Effector memory CD8-positive, alpha-beta T cell (primary cell): ENCODE measurements at places on chromosomes 13 and 19.
A peak's percentile ranks its signal among the peaks of the same experiment; 100 is the strongest.

GRCh38 chr19:33872445-33873320 lies 76.0 kb downstream of the KCTD15 start:
- no peak for DNase-seq
- no peaks in the 10 kb centered on the region for H3K4me1 ChIP-seq
- no peak overlapping the region for H3K27ac ChIP-seq
- H3K36me3 ChIP-seq: no peaks in the 10 kb centered on the region

- no peaks in the 10 kb centered on the region for H3K36me3 ChIP-seq
- no peaks in the 10 kb centered on the region for H3K27me3 ChIP-seq
- H3K27ac ChIP-seq: no peak overlapping the region
- H3K4me3 ChIP-seq: no peak overlapping the region
Observed at GRCh38 chr13:36061054-36061453, 70.1 kb downstream of the DCLK1 start.

GRCh38 chr19:49499030-49499670 lies 2.9 kb downstream of the RPS11 start:
- peaks cover 56% of the 10 kb centered on the region for H3K4me1 ChIP-seq
- no peaks in the 10 kb centered on the region for H3K27me3 ChIP-seq
- peak overlapping the region; percentile 99 for H3K27ac ChIP-seq
- peak overlapping the region; percentile 100 for H3K4me3 ChIP-seq
- H3K36me3 ChIP-seq: peaks cover 77% of the 10 kb centered on the region

- H3K27ac ChIP-seq: peak overlapping the region; percentile 95
- DNase-seq: no peak
- peaks cover 15% of the 10 kb centered on the region for H3K36me3 ChIP-seq
- peak overlapping the region; percentile 92 for H3K4me3 ChIP-seq
- peaks cover 32% of the 10 kb centered on the region for H3K4me1 ChIP-seq
Observed at GRCh38 chr19:52094526-52095130, 937 bp downstream of the ZNF841 start.

DNA sequence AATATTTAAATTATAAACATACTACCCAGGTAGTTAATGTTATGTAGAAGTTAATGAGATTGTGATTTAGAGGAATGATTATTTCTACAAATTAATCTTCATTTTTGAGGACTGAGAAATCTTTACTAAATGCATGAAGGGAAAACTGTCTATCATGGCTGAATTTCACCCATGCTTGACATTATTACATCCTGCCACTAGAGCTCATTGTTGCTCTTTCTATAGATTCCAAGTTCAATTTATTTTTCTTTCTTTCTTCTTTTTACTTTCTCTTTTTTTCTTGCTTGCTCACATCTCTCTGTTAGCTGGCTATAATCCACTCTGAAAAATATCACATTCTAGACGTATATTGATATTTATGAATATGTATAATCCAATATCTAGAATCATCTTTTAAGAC lies 505.0 kb upstream of the KLHL1 start:
- H3K27me3 ChIP-seq: no peaks in the 10 kb centered on the region
- no peak for DNase-seq
- no peak overlapping the region for H3K4me3 ChIP-seq
- no peaks in the 10 kb centered on the region for H3K4me1 ChIP-seq
- H3K36me3 ChIP-seq: no peaks in the 10 kb centered on the region

DNA sequence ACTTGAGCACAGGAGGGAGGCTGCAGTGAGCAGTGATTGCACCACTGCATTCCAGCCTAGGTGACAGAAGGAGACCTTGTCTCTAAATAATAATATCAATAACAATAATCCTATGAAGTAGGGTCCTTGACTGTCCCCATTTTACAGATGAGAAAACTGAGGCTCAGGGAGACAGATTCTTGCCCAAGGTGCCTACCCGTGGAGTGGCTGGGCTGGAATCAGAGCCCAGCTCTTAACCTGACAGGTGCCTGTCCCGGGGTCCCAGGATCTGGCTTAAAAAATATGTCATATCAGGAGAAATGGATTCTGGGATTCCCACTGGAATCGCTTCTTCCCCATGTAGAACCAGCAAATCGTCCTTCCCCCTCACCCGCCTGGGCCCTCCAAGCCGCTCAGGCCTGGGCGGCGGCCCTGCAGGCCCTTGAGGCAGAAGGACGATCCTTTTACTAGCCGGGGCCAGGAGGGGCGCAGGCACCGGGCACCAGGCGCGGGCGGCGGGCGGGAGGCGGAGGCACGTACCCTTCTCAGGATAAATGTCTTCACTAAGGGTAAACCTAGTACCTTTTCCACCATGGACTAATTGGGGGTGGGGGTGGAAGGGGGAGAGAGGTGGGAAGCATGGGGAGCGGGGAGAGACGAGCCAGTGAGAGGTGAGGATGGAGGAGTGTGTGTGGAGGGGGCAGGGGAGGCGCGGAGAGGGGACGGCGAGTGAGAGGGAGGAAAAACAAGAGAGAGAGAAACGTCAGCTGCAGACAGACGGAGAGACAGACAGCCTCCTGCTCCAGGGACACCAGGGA lies 60.6 kb downstream of the COLGALT1 start:
- no peaks in the 10 kb centered on the region for H3K36me3 ChIP-seq
- peaks cover 30% of the 10 kb centered on the region for H3K27me3 ChIP-seq
- DNase-seq: no peak
- peaks cover 3% of the 10 kb centered on the region for H3K4me1 ChIP-seq
- no peak overlapping the region for H3K4me3 ChIP-seq

- no peaks in the 10 kb centered on the region for H3K27me3 ChIP-seq
- peak overlapping the region; percentile 97 for H3K27ac ChIP-seq
- peak overlapping the region; percentile 93 for H3K4me3 ChIP-seq
Observed at GRCh38 chr19:12293777-12294248, 870 bp downstream of the ZNF44 start.

GRCh38 chr13:98483601-98484288 lies 93.2 kb downstream of the STK24 start:
- peaks cover 20% of the 10 kb centered on the region for H3K36me3 ChIP-seq
- peak overlapping the region; percentile 92 for H3K27ac ChIP-seq
- H3K4me3 ChIP-seq: no peak overlapping the region
- H3K27me3 ChIP-seq: no peaks in the 10 kb centered on the region
- peaks cover 68% of the 10 kb centered on the region for H3K4me1 ChIP-seq
- no peak for DNase-seq

DNA sequence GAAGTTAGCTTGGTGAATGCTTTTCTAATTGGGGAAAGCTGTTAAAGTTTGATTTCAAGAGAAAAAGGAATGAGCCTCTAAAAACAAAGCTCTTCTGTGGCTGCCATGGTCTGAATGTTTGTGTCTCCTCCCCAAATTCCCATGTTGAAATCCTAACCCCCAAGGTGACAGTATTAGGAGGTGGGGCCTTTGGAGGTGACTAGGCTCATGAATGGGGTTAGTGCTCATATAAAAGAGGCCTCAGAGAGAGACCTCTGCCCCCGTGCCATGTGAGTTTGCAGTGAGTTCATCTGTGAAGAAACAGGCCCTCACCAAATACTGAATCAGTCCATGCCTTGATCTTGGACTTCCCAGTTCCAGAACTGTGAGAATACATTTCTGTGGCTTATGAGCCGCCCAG lies 56.5 kb downstream of the ARHGEF7 start:
- H3K4me3 ChIP-seq: no peak overlapping the region
- H3K4me1 ChIP-seq: peaks cover 48% of the 10 kb centered on the region
- no peak overlapping the region for H3K27ac ChIP-seq
- DNase-seq: no peak
- no peaks in the 10 kb centered on the region for H3K27me3 ChIP-seq

- no peak overlapping the region for H3K27ac ChIP-seq
- no peak overlapping the region for H3K4me3 ChIP-seq
- H3K36me3 ChIP-seq: peaks cover 18% of the 10 kb centered on the region
- no peak for DNase-seq
Observed at GRCh38 chr13:98792785-98793495, 40.5 kb upstream of the SLC15A1 start.

DNA sequence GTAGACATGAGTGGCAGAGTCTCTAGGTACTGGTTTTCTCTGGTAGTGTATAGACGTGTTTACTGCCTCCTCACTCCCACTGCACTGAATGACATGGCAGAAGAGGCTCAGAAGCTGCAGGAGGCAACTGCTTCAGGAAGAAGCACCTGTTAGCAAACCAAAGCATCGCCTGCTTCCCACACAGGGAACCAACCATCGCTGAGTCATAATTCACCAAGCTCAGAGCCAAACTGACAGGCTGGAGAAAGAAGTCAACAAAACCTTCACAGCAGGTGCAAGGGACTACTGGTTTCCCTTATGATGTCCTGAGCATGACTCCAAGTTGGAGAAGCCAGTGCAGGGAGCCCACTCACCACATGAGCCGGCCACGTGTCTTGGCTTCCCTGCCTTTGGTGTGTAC lies 69.8 kb downstream of the KCTD12 start:
- no peaks in the 10 kb centered on the region for H3K36me3 ChIP-seq
- H3K4me3 ChIP-seq: no peak overlapping the region
- H3K27ac ChIP-seq: no peak overlapping the region
- peaks cover 43% of the 10 kb centered on the region for H3K27me3 ChIP-seq
- H3K4me1 ChIP-seq: no peaks in the 10 kb centered on the region

DNA sequence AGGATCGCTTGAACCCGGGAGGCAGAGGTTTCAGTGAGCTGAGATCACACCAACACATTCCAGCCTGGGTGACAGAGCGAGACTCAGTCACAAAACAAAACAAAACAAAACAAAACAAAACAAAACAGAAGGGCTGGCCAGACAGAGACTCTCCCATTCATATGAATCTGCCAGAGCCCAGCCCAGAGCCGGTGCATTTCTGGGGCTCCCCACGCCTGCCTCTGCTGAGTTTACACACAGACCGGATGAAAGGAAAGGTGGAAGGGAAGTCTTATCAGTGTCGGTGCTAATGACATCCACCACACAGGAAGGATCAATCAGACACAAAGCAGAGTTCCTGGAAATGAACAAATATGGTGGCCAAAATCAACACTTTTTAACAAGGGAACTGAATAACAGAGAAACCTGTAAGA lies 6.8 kb downstream of the TRAPPC6A start:
- H3K4me3 ChIP-seq: peak overlapping the region; percentile 83
- H3K36me3 ChIP-seq: peaks cover 3% of the 10 kb centered on the region
- no peaks in the 10 kb centered on the region for H3K27me3 ChIP-seq
- DNase-seq: peak; percentile 33
- peaks cover 32% of the 10 kb centered on the region for H3K4me1 ChIP-seq
- peak overlapping the region; percentile 96 for H3K27ac ChIP-seq

GRCh38 chr19:15181394-15181793 lies 19.4 kb downstream of the NOTCH3 start:
- no peak for DNase-seq
- H3K36me3 ChIP-seq: peaks cover 3% of the 10 kb centered on the region
- H3K27me3 ChIP-seq: peaks cover 13% of the 10 kb centered on the region
- H3K4me3 ChIP-seq: no peak overlapping the region
- no peaks in the 10 kb centered on the region for H3K4me1 ChIP-seq
- no peak overlapping the region for H3K27ac ChIP-seq

GRCh38 chr13:73059460-73060250 lies 850 bp downstream of the KLF5 start:
- H3K4me3 ChIP-seq: peak overlapping the region; percentile 62
- H3K27me3 ChIP-seq: peaks cover 48% of the 10 kb centered on the region
- H3K36me3 ChIP-seq: peaks cover 7% of the 10 kb centered on the region
- peaks cover 5% of the 10 kb centered on the region for H3K4me1 ChIP-seq
- DNase-seq: peak; percentile 18

DNA sequence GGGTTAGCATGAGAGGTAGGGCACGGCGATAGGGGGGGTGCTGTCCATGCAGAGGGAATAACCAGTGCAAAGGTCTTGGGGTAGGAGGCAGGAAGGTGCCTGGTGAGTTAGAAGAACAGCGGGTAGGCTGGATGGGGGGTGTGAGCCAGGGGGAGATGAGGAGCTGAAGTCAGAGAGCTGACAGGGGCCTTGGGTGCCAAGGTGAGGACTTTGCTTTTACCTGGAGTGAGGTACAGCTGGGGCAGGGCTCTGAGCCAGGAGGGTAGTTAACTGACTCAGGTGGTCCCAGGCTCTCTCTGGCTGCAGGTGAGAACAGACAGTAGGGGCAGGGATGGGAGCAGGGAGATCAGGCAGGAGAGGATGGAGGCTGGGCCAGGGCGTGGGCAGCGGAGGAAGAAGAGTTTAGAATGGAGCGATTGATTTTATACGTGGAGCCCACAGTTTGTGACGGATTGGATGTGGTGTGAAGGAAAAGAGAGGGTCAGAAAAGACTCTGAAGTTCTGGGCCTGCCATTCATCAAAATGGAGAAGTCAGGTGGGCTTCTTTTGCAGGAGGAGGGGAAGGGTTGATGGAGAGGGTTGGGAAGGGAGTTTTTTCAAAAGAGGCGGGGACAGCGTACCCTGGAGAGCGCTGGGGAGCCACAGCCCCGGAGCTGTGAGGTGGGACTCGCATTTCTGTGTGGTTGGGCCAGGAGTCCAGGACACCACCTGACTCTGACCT lies 1.2 kb upstream of the GRAMD1A start:
- H3K4me3 ChIP-seq: peak overlapping the region; percentile 92
- no peak for DNase-seq
- no peaks in the 10 kb centered on the region for H3K27me3 ChIP-seq
- H3K36me3 ChIP-seq: peaks cover 27% of the 10 kb centered on the region

GRCh38 chr19:19535311-19536191 lies 2.5 kb upstream of the CILP2 start:
- H3K27ac ChIP-seq: no peak overlapping the region
- H3K36me3 ChIP-seq: peaks cover 16% of the 10 kb centered on the region
- H3K4me3 ChIP-seq: no peak overlapping the region
- H3K4me1 ChIP-seq: peaks cover 16% of the 10 kb centered on the region

- no peak overlapping the region for H3K27ac ChIP-seq
- H3K4me3 ChIP-seq: no peak overlapping the region
- H3K36me3 ChIP-seq: no peaks in the 10 kb centered on the region
- DNase-seq: no peak
- H3K27me3 ChIP-seq: peaks cover 13% of the 10 kb centered on the region
- no peaks in the 10 kb centered on the region for H3K4me1 ChIP-seq
Observed at GRCh38 chr13:101775267-101775666, 322.8 kb downstream of the ITGBL1 start.

DNA sequence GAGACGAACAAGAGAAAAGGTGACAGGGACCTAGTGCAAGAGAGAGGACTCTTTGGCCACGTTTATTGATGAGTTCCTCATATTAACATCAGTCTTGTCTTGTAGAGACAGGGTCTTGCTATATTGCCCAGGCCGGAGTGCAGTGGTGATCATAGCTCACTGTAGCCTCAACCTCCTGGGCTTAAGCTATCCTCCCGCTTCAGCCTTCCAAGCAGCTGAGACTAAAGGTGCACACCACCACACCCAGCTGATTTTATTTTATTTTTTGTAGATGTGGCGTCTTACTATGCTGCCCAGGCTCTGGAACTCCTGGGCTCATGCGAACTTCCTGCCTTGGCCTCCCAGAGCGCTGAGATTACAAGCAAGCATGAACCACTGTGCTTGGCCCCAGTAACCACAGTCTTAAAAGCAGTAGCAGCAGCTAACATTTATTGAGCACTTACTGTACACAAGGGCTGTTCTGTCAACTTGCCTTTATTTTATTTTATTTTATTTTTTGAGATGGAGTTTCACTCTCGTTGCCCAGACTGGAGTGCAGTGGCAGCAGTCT lies 1.1 kb upstream of the SH2D3A start:
- no peaks in the 10 kb centered on the region for H3K27me3 ChIP-seq
- peaks cover 38% of the 10 kb centered on the region for H3K4me1 ChIP-seq

GRCh38 chr13:71858647-71859046 lies 8.4 kb downstream of the DACH1 start:
- no peaks in the 10 kb centered on the region for H3K4me1 ChIP-seq
- H3K27me3 ChIP-seq: peaks cover 4% of the 10 kb centered on the region
- no peak for DNase-seq
- H3K27ac ChIP-seq: no peak overlapping the region
- H3K4me3 ChIP-seq: no peak overlapping the region

- no peak overlapping the region for H3K27ac ChIP-seq
- H3K36me3 ChIP-seq: peaks cover 4% of the 10 kb centered on the region
- H3K27me3 ChIP-seq: no peaks in the 10 kb centered on the region
Observed at GRCh38 chr13:99653526-99653925, 152.3 kb downstream of the TM9SF2 start.

GRCh38 chr13:78100486-78100885 lies 181.9 kb upstream of the EDNRB start:
- no peaks in the 10 kb centered on the region for H3K36me3 ChIP-seq
- peaks cover 6% of the 10 kb centered on the region for H3K27me3 ChIP-seq
- H3K4me1 ChIP-seq: no peaks in the 10 kb centered on the region
- H3K4me3 ChIP-seq: no peak overlapping the region
